Activated CD4-positive, alpha-beta T cell treated with anti-CD3 and anti-CD28 coated beads, Interleukin-2, amount 50 U/mL, for 1 hour (primary cell): ENCODE measurements at places on chromosomes 4 and X.

DNA sequence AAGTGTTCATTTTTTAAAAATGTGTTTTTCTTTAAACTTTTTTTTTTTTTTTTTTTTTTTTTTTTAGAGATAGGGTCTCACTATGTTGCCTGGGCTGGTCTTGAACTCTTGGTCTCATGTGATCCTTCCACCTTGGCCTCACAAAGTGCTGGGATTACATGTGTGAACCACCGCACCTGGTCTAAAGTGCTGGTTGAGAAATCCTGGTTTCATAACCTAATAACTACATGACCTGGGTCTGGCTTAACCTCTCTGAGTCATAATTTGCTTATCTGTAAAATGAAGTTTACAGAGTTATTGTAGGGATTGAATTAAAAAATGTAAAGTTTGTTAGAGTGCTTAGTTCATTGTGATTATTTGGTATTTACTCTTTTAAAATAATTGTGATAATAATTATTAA is 5.2 kb downstream of the HSD17B13 start:
- DNase-seq: no peak

GRCh38 chr4:10098780-10099160 is 17.8 kb downstream of the WDR1 start:
- peak; percentile 38 for DNase-seq

- DNase-seq: no peak
Measured at GRCh38 chrX:71632923-71633657, 14.8 kb upstream of the CXCR3 start.

DNA sequence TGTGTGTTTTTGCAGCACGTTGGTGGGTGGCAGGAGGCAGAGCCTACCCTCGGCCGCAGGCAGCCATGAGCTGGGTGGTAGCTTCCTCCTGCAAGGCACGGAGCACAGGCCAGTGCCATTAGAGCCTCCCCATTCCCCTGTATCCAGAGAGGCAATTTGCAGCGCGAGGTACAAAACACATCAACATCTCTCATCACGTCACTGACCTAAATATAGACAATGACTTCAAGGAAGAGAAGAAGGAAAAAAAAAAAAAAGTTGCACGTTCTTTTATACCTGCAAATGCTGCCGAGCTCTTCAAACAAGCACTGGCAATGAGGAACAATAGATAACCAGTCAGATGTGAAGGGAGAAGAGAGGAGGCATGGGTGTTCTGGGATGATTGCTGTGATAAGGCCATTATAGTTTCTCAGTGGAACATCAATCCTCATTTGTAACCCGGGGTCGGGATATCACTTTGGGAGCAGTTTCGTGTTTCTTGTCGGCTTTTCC is 159.9 kb downstream of the MGST2 start:
- DNase-seq: no peak

GRCh38 chrX:14062524-14062923 is 32.8 kb upstream of the GEMIN8 start:
- no peak for DNase-seq

DNA sequence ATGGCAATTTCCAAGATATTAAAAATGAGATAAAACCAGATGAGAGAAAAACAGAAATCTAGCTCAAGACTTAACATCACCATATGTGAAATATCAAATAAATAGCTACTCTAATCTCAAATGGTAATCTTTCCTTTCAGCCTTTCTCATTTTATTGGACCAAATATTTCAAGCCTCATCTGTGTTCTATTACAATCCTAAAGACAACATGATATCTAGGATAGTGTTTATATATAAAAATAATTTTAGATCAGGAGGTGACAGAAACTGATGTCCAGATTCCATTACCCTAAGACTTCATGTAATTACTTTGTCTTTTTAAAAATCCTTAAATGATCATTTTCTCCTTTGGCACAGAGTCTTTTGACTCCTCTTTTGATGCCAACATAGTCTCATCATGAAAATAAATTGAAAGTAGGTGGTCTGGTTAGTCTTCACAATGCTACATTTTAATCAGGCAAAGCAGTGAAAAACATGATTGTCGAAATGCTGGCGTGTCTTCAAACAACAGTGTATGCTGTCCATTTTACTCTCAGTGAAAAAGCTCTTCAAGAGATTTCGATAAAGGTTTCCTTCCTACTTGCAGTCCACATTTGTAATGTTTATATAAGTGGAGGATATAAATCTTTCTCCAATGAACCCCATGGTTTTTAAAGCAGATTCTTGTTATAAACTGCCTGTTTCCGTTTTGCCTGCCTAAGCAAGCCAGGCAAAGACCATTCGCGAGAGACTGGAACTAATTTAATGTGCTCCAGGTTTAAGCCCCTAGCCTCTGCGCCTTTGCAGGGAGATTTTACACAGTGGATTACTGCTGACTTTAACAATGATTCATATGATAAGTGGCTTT is 169.8 kb downstream of the SCFD2 start:
- no peak for DNase-seq

GRCh38 chr4:189029976-189030504 is 890.8 kb downstream of the TRIML1 start:
- no peak for DNase-seq

DNA sequence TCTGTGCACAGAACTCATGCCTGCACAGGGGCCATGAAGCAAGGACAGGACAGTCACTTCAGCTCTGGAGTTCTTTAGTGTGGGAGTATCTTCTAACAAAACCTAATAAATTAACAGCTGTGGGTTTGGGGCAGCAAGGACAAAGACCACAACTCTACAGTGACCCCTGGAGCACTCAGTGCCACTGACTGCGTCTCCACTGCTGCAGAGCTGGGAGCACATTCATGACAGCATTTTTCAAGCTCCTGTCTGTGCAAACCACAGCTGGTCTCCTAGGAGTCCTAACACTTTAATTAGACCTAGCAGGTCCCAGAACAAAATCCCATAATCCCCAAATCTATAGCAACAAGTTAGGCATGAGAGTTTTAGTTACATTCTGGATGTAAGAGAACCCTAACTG is 76.5 kb downstream of the RTL9 start:
- no peak for DNase-seq

DNA sequence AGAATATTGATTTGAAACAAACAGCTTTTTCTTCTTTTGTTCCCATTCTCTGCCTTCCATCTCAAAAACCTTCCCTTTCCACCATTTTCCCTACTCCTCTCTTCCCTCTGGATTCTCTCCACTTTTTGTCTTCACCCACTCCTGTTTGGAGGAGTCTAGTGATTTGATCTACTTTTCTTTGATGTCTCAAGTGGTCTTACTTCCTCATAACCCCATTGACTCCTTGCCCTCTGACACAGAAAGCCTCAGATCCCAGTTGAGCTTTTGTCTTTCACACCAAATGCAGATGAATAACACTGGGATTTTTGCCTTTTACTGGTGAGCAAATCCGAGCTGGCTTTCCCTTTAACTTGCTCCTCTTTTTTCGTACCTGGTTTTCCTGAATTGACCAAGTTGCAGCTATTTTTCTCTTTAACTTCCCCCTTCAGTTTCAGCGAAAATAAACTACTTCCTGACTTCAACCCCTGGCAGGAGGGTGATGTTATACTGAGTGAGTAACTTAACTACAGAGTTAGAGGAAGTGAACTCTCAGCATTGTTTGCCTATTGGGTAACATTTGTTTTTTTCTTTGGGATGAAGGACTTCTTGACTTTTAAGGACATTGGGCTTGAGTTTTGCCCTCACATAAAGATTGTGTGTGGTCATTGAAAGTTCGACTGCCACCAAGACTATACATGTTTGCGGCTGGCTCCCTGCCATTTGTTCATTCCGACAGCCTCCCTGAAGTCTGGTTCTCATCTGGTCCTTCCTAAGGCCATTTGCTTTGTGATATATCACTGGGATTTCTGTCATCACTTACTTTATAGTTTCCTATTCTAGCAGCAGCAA is 392.8 kb upstream of the NR3C2 start:
- no peak for DNase-seq

DNA sequence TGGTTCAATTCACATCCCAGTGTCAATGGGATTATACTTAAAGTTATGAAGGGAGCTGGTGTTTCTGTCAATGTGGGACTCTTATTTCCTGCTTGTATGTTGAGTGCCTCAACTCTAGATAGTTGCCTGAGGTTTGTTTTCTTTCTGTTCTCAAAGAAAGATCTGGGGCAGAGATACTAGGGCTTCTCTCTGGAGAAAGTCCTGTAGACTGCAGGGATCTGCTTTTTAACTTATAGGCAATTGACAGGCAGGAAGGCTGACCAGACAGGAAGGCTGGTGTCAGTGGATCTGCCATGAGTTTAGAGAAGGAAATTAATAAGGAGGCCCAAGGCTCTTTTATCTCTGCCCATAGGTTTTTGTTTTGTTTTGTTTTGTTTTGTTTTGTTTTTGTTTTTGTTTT is 64.0 kb upstream of the PRKX start:
- DNase-seq: no peak

- no peak for DNase-seq
Measured at GRCh38 chrX:148609515-148610327, 109.3 kb downstream of the AFF2 start.

- no peak for DNase-seq
Measured at GRCh38 chrX:10217198-10217597, 60.4 kb downstream of the CLCN4 start.

GRCh38 chrX:108064613-108065012 is 19.7 kb downstream of the VSIG1 start:
- no peak for DNase-seq

DNA sequence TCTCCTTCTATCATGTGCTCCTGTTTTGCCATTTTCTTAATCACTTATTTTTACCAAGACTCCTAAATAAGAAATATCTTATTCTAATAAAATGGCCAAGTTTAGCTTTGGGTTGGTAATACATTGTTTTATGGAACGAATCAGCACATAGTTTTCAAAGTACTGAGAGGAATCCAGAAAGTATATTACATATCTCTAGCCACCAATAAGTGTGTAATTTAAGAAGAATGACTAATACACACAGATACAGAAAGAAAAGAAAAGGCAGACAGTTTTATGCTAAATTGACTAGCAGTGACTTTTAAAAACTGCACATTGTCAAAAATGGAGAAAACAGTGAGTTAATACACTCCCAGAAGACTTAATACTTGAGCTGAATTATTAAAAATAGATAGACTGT is 167.0 kb upstream of the IL15 start:
- DNase-seq: no peak

GRCh38 chr4:82797040-82797404 is 1.6 kb downstream of the SCD5 start:
- DNase-seq: no peak

DNA sequence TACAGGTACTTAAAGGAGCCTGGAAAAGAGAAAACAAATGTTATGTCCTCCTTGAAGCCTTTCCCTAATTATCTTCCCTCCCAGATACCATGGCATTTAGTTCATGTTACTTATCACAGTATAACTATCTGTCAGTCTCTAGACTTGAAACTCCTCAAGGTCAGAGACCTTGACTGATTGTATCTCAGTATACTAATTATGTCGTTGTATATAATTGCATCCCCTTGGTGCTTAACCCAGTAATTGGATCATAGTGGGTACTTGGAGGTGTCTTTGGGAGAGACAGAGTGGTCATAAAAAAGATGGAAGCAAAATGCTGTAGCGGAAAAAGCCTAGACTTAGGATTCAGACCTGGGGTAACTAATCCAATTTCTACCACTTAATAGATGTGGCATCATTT is 8.1 kb downstream of the IGBP1 start:
- DNase-seq: no peak

DNA sequence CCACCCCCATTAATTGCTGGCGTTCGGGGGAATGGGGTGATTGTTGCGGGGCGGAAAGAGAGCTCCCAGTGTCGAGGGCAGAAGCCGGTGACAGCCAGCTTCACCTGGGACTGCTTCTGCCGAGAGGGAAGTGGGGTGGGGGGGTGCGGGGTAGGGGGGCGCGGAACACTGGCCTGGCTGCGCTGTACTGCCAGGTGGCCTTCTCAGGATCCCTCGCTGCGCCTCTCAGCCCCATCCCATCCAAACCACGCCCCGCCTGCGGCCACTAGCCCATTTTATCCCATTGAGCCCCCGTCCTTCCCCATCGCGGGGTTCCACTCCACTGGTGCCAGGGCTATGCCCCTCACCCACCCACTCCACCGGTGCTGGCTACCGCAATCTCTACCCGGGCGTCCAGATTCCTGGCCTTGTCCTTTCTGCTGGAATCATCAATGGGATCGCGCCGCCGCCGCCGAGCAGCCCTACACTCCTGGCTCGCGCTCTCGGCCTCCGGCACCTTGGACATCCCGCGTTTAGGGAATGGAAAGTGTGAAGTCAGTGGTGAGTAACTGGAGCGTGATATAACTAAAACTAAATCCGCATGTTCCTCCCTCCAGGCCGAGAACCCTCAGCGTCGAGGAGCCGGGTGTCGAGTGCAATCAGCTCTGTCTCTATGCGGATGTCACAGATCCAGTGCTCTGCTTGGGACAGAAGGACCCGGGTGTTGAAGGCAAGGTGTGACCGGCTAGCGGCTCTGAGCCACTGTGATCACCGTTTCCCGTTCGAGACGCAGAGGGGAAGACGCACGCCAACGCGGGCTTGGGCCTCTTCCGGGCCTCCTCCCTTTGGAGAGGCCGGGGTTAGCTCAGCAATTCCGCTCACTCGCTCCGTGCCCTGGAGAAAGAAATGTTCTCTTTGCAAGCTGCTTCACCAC is 20.5 kb downstream of the NKX3-2 start:
- no peak for DNase-seq

- no peak for DNase-seq
Measured at GRCh38 chrX:57137501-57137900, 304 bp upstream of the SPIN2A start.

- no peak for DNase-seq
Measured at GRCh38 chr4:38241541-38241940, 281.3 kb downstream of the PTTG2 start.
